ENCODE measurements at places on chromosomes 1 and 21. TPM values are rescaled to one million over a fixed set of nuclear protein-coding genes. Genes with fewer than 3 reads are reported as not detected.

- no peak for DNase-seq
- no peak overlapping the region for H3K4me3 ChIP-seq
- H3K27me3 ChIP-seq = no peaks in the 10 kb centered on the region
- H3K27ac ChIP-seq = no peak overlapping the region
Observed at GRCh38 chr1:209219791-209220524, 363.6 kb upstream of the CAMK1G start.

- H3K36me3 ChIP-seq = no peaks in the 10 kb centered on the region
- H3K27me3 ChIP-seq = no peaks in the 10 kb centered on the region
- DNase-seq = peak; percentile 54
- peak overlapping the region; percentile 87 for H3K27ac ChIP-seq
Observed at GRCh38 chr1:230753586-230754251, 6.5 kb downstream of the CAPN9 start.

Gene WNT3A
- 0.19 TPM for total RNA-seq

Gene ARMH1
- total RNA-seq = 0.63 TPM

Gene LAD1
- 30.5 TPM for total RNA-seq

Gene MORN1
- total RNA-seq = 9.1 TPM

Gene POU3F1
- 11.6 TPM for total RNA-seq

- DNase-seq = no peak
- no peaks in the 10 kb centered on the region for H3K4me1 ChIP-seq
- no peaks in the 10 kb centered on the region for H3K27me3 ChIP-seq
- no peak overlapping the region for H3K4me3 ChIP-seq
- no peak overlapping the region for H3K27ac ChIP-seq
Observed at GRCh38 chr1:109807402-109807801, 43.7 kb upstream of the EPS8L3 start.

- peak; percentile 27 for DNase-seq
- H3K27me3 ChIP-seq = peaks cover 3% of the 10 kb centered on the region
- H3K4me3 ChIP-seq = no peak overlapping the region
- no peaks in the 10 kb centered on the region for H3K36me3 ChIP-seq
Observed at GRCh38 chr1:53552146-53552861, 93.1 kb downstream of the DMRTB1 start.

Gene ITLN1
- total RNA-seq = not detected

- H3K27me3 ChIP-seq = no peaks in the 10 kb centered on the region
- H3K4me3 ChIP-seq = no peak overlapping the region
- no peak for DNase-seq
- H3K36me3 ChIP-seq = no peaks in the 10 kb centered on the region
- H3K27ac ChIP-seq = no peak overlapping the region
- no peaks in the 10 kb centered on the region for H3K4me1 ChIP-seq
Observed at GRCh38 chr21:27024301-27024700, 57.4 kb upstream of the ADAMTS5 start.

Gene MYBPH
- total RNA-seq = not detected

DNA sequence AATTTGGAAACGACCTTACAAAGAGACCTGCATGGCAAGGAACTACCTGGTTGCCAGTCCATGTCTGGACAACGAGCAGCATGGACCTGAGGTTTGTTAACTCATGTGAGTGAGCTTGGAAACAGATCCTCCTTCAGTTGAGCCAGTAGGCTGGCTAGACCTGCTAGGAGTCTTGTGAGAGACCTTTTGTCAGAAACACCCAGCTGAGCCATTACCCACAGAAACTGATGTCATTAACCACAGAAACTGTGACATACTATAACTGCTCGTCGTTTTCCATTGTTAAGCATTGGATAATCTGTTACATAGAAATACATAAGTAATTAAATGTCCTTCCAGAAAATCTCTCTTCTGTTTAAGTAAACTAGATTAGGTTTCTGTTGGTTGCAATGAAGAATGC lies 211.1 kb upstream of the C21orf91 start:
- no peaks in the 10 kb centered on the region for H3K36me3 ChIP-seq
- no peaks in the 10 kb centered on the region for H3K4me1 ChIP-seq
- no peak for DNase-seq
- H3K27ac ChIP-seq = no peak overlapping the region
- no peaks in the 10 kb centered on the region for H3K27me3 ChIP-seq
- no peak overlapping the region for H3K4me3 ChIP-seq

Gene OR2AK2
- not detected for total RNA-seq

GRCh38 chr1:6823793-6824192 lies 38.5 kb downstream of the CAMTA1 start:
- no peaks in the 10 kb centered on the region for H3K27me3 ChIP-seq
- H3K36me3 ChIP-seq = no peaks in the 10 kb centered on the region
- no peak for DNase-seq
- no peak overlapping the region for H3K4me3 ChIP-seq

DNA sequence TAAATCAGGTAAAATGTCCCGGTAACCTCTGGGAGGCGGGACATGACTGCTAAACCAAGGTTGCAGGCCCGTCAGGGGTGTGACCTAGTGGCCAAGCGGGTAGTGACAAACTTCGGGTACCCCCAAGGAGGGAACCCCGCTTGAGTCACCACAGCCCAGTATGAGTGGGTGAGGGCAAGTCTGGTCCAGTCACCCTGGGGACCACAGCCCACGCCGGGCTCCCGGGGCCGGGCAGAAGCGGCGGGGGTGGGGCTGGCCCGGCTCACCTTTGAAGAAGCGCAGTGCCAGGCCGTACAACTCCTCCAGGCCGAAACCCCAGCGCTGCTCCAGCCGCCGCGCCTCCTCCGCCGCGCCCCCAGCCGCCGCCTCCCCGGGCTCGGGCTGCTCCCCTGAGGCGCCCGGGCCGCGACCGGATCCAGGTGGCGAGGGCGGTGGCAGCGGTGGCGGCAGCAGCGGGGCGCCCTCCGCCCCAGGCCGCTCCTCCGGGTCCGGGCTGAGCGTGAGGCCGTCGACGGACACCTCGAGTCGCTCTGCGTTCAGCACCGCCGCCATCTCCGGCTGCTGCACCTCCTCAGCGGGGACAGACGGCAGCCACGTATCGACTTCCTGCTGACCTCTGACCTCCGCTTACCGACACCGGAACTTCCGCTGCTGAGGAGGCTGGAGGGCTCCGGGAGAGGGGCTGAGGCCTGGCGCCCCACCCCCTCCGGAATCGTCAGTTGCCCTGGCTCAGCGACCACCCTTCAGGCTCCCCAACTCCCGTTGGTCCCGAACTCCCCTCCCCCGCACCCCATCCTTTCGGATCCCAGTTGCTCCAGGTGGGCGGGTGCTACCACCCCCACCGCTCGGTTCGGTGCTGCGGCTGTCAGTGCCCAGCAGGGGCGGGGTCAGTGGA lies at the start of gene ACBD3:
TSS of gene ACBD3 (minus strand) at position 618 of the 895 bp plus-strand sequence. CDS start at position 552, 66 bp downstream.
- H3K4me1 ChIP-seq = peaks cover 4% of the 10 kb centered on the region
- peak; percentile 90 for DNase-seq
- H3K27me3 ChIP-seq = no peaks in the 10 kb centered on the region
- H3K4me3 ChIP-seq = peak within 1 kb of the TSS; percentile 71
- peak within 1 kb of the TSS; percentile 80 for H3K27ac ChIP-seq

GRCh38 chr21:34593423-34593822 lies 21.5 kb downstream of the RCAN1 start:
- H3K4me3 ChIP-seq = no peak overlapping the region
- no peaks in the 10 kb centered on the region for H3K27me3 ChIP-seq
- no peak for DNase-seq
- H3K27ac ChIP-seq = no peak overlapping the region
- no peaks in the 10 kb centered on the region for H3K4me1 ChIP-seq

- H3K4me1 ChIP-seq = no peaks in the 10 kb centered on the region
- no peak overlapping the region for H3K27ac ChIP-seq
- no peak overlapping the region for H3K4me3 ChIP-seq
Observed at GRCh38 chr1:248686815-248687214, 15.8 kb downstream of the OR14I1 start.

GRCh38 chr1:192901500-192901899 lies 92.7 kb downstream of the RGS2 start:
- H3K36me3 ChIP-seq = no peaks in the 10 kb centered on the region
- H3K4me1 ChIP-seq = no peaks in the 10 kb centered on the region
- H3K4me3 ChIP-seq = no peak overlapping the region
- no peak for DNase-seq
- no peak overlapping the region for H3K27ac ChIP-seq
- H3K27me3 ChIP-seq = no peaks in the 10 kb centered on the region

GRCh38 chr1:30748098-30748698 lies 9.4 kb downstream of the LAPTM5 start:
- H3K27ac ChIP-seq = no peak overlapping the region
- peaks cover 5% of the 10 kb centered on the region for H3K4me1 ChIP-seq
- no peak for DNase-seq

DNA sequence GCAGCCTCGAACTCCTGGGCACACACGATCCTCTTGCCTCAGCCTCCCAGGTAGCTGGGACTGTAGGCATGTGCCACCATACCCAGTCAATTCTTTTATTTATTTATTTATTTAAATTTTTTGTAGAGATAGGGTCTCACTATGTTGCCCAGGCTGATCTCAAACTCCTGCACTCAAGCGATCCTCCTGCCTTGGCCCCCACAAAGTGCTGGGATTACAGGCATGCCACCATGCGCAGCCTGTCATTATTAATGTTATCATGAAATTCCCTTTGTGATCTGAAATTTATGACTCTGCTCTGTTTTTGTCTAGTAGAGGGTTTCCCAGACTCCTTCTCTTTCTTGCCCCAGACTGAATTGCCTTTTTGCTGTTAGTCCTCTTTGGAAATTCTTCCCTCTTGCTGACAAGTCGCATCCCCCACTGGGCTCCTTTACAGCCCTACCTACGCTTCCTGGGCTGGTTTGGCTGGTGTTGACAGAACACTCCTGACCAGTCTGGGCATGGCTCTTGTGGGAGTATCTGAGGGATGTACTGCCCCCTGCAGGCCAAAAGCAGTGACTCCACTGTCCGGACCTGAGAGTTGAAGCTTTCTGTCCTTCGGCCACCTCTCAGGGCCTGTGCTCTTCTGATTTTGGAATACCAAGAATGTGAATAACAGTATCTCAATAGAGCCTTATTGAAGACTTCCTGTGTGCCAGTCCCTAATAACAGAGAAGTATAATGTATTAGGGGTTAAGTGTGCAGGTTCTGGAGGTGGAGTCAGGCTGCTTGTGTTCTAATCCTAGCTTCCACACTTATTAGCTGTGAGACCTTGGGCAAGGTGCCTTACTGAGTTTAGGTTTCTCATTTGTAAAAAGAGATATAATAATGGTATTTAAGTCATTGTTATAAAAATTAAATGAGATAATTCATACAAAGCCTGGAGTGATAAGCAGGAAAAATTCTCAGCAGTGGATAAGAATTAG lies 28.2 kb downstream of the TCEANC2 start:
- no peaks in the 10 kb centered on the region for H3K4me1 ChIP-seq
- no peak overlapping the region for H3K4me3 ChIP-seq
- H3K27ac ChIP-seq = no peak overlapping the region
- H3K36me3 ChIP-seq = no peaks in the 10 kb centered on the region

DNA sequence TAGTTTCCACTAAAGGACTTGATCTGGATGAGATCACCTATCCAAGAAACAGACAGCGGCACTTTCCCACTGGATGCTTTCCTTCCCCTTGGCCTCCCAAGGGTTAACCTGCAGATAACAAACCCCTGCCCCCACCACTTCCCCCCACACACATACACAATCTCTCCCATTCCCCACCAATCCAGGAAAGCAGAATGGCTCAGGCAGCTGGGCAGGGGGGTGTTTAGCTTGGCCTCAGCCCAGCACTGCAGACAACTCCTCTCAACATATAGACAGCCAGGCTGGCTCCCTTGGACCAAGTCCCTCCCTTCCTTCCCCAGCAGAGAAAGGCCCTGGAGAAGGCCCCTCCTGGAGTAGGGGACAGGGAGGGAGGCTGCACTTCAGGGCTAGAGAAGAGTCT lies 24.6 kb downstream of the PLEKHA6 start:
- no peak overlapping the region for H3K27ac ChIP-seq
- DNase-seq = no peak
- no peak overlapping the region for H3K4me3 ChIP-seq
- no peaks in the 10 kb centered on the region for H3K27me3 ChIP-seq

DNA sequence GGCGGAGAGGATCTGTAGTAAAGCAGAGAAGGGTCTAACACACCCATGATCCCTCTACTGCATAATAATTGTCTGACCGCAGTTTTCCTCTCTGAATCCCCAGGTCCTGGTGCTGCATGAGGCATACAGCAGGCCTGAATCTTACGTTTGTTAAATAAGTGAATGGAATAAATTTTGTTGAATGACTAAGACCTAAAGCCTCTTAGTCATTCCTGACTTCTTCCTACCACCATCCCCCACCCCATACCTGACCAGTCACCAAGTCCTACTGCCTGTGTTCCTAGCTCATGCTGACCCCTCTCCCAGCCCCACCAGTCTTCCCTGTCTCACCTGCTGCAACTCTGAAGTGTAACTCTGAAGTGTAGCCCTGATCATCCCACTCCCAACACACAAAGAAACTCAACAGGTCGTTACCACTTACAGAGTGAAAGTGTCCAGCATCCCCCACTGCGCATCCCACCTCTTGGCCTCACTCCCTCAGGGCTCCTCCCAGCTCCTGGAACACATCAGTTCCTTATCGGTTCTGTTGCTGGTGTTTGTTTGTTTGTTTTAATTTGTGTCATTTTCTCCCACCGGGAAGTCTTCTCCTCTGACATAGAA lies 9.7 kb downstream of the GJA5 start:
- no peaks in the 10 kb centered on the region for H3K36me3 ChIP-seq
- no peaks in the 10 kb centered on the region for H3K4me1 ChIP-seq
- DNase-seq = peak; percentile 30
- no peak overlapping the region for H3K27ac ChIP-seq

- peak overlapping the region; percentile 92 for H3K4me3 ChIP-seq
- peak; percentile 86 for DNase-seq
- H3K4me1 ChIP-seq = peaks cover 23% of the 10 kb centered on the region
- no peak overlapping the region for H3K27ac ChIP-seq
- peaks cover 13% of the 10 kb centered on the region for H3K27me3 ChIP-seq
Observed at GRCh38 chr1:26359981-26360806, 6.3 kb upstream of the CRYBG2 start.

DNA sequence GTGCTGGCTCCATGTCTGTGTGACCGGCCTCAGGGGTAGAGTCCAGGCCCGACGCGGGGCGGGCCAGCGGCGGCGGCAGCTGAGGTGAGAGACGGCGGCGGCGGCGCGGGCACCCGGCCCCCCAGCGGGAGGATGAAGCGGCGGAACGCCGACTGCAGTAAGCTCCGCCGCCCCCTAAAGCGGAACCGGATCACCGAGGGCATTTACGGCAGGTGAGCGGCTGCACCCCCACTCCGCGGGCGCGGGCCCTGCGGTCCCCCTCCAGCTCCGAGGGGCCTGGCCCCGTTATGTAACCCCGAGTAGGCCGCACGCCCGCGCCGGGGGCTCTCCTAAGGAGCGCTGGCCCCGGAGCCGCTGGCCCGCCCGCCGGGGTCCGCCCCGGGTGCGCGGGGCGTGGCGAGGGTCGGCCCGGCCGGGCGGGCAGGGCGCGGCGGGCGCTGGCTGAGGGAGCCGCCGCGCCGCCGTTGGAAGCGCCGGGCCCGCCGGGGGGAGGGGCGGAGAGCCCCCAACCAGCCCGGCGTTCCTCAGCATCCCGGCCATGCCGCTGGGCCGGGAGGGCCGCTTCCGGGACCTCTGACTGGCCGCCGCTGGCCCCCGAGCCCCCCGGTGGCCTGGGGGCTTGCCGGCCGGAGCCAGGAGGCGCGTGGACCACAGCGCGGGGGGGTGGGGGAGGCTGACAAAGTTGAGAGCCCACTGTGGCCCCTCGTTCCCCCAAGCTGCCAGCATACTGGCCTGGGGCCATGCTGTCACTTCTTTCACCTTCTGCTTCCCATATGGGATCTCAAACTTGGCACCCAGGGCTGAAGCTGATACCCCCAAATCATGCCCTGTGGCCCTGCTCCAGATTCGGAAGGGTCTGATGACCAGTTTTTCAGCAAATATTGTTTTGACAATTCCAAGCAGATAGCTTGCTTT lies 527 bp downstream of the MACO1 start:
- no peaks in the 10 kb centered on the region for H3K36me3 ChIP-seq
- peak overlapping the region; percentile 75 for H3K4me3 ChIP-seq
- H3K27ac ChIP-seq = 0 out of 2 replicates have a peak overlapping the region, but pooled peaks have one; percentile 14

Gene IL19
- total RNA-seq = not detected

Gene FCRL2
- not detected for total RNA-seq

Gene PGLYRP3
- not detected for total RNA-seq

All from H1 (cell line).